T1000 (cell line): ENCODE measurements at places on chromosomes 11 and 22.

DNA sequence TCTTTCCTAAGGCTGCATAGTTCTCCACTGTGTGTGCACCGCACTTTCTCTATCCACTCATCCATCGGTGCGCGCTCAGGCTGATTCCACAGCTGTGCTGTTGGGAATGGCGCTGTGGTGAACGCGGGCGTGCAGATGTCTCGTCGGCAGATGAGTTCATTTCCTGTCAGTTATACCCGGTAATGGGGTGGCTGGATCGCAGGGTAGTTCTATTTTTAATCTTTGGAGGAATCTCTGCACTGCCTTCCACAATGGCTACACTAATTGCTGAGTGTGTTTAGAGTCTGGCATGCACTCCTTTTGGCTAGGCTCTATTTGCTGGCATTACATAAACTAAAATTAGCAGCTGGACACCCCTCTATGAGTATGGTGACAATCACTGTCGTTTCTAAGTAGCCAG lies 27.9 kb upstream of the KRTAP5-7 start:
- no peak for DNase-seq

- no peak for DNase-seq
Measured at GRCh38 chr11:14842002-14842401, 50.0 kb downstream of the CYP2R1 start.

DNA sequence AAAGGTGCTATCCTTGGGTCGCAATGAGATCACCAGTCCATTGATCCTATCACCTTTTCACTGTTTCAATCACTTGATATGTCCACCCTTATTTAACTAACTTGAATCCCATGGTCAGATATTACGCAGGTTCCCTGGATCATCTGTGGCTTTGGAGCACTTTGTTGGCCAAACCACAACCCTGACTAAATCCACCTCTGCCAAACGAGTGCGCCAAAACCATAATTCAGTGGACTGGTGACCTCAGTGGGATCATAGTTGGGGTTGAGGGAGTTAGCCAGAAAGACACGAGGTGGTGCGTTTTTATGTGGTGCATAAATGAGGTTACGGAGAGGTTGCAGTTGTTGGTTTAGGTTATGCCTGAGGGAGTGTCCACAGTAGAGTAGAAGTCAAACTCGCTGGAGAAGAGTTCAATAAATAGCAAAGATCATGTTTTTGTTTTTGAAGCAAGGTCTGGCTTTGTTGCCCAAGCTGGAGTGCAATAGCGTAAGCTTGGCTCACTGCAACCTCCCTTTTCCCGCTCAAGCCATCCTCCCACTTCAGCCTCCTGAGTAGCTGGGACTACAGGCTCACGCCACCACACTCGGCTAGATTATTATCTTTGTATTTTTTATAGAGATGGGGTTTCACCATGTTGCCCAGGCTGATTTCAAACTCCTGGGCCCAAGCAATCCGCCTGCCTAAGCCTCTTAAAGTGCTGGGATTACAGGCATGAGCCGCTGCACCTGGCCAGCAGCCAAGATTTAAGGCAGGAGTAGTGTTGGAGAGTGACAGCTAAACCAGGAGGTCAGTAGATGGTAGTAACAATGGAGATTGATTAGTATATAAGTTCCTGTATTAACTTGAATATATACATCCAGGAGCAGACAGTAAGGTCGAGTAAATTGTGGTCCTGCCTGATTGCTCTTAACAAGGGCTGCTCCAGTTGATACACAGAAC lies 4.5 kb downstream of the FOXR1 start:
- no peak for DNase-seq

- DNase-seq, result peak; percentile 49
Measured at GRCh38 chr11:75547617-75548058, 14.4 kb upstream of the SERPINH1 start.
